ENCODE measurements at places on chromosomes 2 and 18. TPM values are rescaled to one million over a fixed set of nuclear protein-coding genes. Genes with fewer than 3 reads are reported as not detected.

Gene RPRM
- not detected for total RNA-seq

Gene BCL11A
- total RNA-seq: 0.05 TPM

DNA sequence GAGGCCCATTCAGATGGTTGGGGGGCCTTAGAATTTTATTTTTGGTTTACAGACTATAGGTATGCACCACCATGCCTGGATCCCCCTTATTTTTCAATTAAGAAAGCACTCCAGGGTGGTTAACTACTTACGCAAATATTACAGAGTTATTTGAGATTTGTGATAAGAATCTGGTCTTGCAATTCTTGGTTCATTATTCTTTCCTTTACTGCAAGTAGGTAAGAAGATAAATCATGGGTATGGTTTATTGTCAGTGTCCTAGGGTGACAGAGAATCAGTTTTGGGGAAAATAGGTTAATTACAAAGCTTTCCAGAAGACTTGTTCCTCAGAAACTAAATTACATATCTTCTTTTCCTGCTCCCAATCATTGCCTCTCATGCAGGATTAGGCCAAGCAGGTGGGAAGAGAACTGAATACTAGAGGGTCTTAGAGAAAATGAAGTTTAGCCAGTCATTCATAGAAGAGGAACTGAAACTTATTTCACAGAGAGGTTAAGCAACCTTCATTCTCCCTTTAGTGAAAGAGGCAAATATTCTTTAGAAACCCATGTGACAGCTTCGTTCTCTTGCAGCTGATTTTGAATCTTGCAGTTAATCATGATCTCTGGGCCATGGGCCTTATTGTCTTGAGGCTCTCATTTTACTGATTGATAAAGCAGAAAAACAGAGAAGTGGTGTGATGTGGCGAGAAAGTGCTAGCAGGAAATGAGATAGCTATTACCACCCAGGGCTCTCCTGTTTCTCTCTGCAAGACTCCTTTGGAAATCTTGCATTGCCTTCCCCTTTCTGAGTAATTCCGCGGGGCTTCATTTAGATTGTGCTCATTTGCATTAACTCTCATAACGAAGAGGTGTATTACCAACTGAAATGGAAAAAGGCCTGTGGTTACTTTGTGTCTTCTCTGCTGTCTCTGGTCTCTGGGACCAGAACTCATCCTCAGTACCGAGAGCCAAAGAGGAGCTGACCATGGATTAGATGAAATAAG is 44.8 kb upstream of the ARHGAP25 start:
- no peak for DNase-seq

- no peak for DNase-seq
These were observed 1047.8 kb downstream of the SOCS6 start for GRCh38 chr18:71336576-71337210.

- DNase-seq: no peak
These were observed 56.0 kb upstream of the DSG1 start for GRCh38 chr18:31261792-31262582.

- no peak for DNase-seq
These were observed 2030.8 kb downstream of the SUCLG1 start for GRCh38 chr2:82428251-82428650.

DNA sequence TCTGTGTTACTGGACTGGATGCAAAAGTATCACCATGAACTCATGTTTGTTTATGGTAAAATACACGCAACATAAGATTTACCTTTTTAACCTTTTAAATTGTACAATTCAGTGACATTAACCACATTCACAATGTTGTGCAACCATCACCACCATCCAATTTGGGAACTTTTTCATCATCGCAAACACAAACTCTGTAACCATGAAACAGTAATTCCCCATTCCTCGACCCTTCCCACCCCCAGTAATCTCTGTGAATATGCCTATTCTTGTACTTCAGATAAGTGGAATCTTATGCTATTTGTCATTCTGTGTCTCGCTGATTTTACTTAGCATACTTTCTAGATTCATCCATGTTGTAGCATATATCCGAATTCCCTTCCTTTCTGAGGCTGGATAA is 31.1 kb upstream of the EPAS1 start:
- DNase-seq: no peak

GRCh38 chr2:54635554-54636152 is 87.8 kb upstream of the EML6 start:
- DNase-seq: no peak

GRCh38 chr18:35038029-35038428 is 3.2 kb upstream of the MAPRE2 start:
- no peak for DNase-seq

DNA sequence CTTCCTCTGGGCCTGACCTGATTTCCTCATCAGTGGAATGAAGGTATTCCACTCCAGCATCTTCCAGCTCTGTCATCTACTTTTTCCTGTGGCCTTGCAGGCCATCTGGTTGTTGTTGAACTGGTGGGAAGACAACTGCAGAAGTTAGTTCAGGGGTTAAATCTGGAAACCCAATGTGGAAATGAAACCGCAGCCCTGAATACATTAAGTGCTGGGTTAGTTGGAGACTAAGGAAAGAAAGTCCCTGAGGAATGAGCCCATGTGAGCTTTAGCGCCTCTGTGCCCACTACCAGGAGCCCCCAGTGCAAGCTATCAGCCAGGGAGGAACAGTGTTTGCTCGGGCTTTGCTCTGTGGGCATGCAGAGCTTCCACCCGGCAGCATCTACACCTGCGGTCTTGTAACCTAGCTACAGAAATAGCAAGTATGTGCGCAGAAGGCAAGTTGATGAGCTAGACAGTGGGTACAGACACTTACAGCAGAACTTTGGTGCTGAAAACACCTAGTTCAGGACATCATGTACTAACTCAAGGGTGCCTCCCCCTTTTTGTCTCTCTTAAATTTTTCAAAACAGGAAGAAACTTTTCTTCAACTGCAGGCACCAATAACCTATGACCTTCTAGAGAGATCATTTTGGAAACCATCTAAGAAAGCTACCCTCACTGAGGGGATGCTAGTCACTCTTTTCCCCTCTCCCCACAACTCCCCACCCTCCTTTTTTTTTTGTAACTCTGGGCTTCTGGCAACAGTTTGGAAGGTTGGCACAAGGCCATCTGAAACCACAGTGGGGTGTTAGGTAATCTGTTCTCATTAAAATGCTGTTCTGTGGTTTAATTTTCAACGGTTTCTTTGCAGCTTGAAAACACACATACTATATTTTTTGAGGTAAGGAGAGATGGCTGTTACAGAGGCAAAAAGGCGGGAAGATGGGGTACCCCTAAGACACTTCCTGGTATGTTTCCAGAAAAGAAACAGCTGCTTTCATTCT is 18.3 kb upstream of the CXCR4 start:
- peak; percentile 69 for DNase-seq

DNA sequence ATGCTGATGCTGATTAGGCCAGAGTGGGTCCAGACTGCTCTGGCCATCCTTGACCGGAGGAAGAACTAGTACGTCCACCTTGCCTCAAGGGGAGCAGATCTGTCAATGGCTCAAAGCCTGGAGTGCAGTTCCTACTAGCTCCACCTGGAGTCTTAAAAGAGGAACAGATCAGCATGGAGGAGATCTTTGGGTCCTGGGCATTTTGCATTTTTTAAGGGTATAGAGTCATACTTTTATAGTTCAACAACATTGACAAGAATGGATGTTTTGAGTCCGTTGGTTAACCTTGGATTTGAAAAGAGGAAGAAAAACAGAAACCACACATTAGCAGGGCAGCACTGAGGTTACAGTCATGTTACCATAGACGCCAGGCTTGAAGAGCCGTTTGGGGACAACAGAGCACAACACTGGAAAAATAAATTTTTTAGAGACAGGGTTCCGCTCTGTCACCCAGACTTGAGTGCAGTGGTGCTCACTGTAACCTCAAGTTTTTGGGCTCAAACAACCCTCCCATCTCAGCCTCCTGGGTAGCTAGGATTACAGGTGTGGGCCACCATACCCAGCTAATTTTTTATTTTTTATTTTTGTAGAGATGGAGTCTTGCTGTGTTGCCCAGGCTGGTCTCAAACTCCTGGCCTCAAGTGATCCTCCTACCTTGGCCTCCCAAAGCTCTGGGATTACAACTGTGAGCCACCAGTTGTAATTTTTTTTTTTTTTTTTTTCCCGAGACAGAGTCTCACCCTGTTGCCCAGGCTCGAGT is 78.5 kb downstream of the PRKCE start:
- DNase-seq: no peak

GRCh38 chr18:70299393-70299792 is 10.5 kb downstream of the SOCS6 start:
- no peak for DNase-seq

- DNase-seq: peak; percentile 66
These were observed at the start of gene SPRED2 for GRCh38 chr2:65432227-65433190. SPRED2 (minus strand) TSS chr2:65432599; CDS start chr2:65431987, 612 bp downstream.

Gene AQP4
- not detected for total RNA-seq

Gene EML6
- total RNA-seq: 0.30 TPM

- DNase-seq: no peak
These were observed 63.6 kb downstream of the FEZ2 start for GRCh38 chr2:36534275-36534799.

Gene SLC14A1
- total RNA-seq: 0.54 TPM

Gene PDE11A
- not detected for total RNA-seq

DNA sequence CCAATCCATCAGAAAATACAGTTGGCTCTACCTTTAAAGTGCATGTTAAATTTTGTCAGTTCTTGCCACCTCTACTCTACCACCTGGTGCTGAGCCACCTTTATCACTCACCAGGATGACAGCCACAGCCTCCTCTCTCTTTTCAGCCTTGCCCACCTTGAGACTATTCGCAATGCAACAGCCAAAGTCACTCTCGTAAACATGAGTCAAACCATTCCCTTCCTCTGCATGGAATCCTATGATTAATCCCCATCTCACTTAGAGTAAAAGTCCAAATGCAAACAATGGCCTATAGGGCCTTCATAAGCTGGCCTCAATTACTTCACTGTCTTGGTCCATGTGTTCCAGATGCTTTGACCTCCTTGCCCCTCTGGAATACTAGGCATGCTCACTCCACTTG is 5.8 kb upstream of the OSBPL6 start:
- no peak for DNase-seq

GRCh38 chr2:36172824-36173223 is 182.8 kb upstream of the CRIM1 start:
- DNase-seq: no peak

DNA sequence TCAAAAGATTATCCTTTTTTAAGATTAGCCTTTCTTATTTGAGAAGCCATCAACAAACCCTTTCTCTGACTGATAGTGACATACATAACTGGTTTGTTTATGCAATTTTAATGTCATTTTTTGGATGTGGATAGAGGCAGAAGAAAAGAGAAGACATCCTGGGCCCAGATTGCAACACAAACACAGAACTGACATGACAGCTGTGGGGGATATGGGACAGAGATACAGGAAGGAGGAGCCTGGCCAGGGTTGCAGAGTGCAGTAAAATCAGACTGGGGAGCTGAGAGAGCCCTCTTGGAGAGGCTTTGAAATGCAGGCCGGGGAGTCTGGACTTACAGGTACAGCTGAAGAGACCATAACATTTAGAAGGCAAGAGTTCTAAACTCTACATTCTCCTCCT is 65.1 kb downstream of the SIGLEC15 start:
- DNase-seq: no peak

GRCh38 chr2:33316328-33316727 is 160.1 kb upstream of the RASGRP3 start:
- no peak for DNase-seq

Gene SOCS6
- 1.7 TPM for total RNA-seq

- peak; percentile 56 for DNase-seq
These were observed 5.3 kb upstream of the NEU4 start for GRCh38 chr2:241803387-241804325.

Gene CDK15
- not detected for total RNA-seq

Gene HEATR5B
- 21.1 TPM for total RNA-seq

DNA sequence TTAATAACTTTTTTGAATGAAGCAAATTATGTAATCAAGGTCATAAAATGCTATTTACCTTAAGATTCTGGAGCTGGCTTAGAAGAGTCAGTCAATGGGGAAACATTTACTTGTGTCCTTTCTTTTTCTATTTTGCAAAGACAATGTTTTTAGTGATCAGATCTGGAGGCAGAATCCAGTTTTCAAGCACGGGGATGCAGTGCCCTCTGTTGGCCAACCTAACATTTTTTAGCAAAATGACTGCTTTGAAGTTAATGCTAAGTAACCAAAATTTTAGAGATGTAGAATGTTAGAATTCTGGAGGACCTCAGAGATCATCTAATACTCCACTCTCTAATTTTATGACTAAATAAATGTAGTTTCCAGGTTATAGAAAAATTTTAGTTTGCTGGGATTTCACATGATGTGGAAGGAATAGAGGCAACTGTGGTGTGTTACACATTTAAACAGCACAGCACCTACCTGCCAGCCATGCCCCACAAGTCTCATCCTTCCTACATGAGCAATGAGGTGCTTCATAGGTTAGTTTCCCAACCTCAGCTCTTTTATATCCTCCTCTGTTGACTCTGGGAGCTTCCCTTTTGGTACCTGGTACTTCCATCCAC is 23.6 kb upstream of the SLC9A4 start:
- DNase-seq: no peak

GRCh38 chr2:232761301-232761907 is 15.0 kb downstream of the KCNJ13 start:
- no peak for DNase-seq

Gene RUFY4
- total RNA-seq: 5.1 TPM

Gene CD207
- not detected for total RNA-seq

GRCh38 chr2:86293612-86294011 is 43.8 kb downstream of the REEP1 start:
- DNase-seq: no peak

- no peak for DNase-seq
These were observed 89.5 kb downstream of the CERS6 start for GRCh38 chr2:168545439-168546082.

DNA sequence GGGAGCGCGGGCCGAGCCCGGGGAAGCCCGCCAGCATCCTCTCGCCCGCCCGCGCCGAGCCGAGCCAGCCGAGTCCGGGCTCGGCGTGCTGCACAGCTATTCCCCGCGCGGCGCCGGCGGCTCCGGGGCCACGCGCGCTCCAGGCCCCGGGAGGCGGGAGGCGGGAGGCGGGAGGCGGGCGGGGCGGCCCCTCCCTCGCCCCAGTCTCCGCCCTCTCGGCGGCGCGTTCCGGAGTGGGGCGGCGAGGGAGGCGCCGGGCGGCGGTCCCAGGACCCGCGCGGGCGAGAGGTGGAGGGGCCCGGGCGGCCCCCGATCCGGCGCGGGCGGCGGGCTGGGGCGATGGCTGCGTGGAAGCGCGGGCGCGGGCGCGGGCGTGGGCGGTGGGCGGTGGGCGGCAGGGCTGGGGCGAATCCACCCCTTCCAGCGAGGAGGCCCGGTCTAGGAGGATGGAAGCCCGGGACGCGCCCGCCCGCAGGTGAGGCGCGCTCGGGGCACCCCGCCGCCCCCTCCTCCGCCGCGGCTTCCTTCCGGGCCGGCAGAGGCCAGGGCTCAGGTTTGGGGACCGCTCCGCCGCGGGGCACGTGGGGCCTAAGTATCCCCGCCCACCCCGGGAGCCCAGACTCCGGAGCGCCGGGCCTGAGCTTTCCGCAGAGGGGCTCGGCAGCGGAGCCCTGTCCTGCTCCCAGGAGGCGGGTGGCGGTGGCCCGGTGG is at the start of gene ADCY3:
Gene ADCY3, minus strand, starts transcription at position 140 of the 711 bp plus-strand sequence. CDS start 1,250 bp downstream, outside the sequence.
- DNase-seq: peak; percentile 62

- peak; percentile 45 for DNase-seq
These were observed 916 bp downstream of the TNFRSF11A start for GRCh38 chr18:62325806-62326645.

GRCh38 chr2:96241900-96242611 is 23.7 kb downstream of the TMEM127 start:
- peak; percentile 71 for DNase-seq

- DNase-seq: no peak
These were observed 33.9 kb upstream of the BMP10 start for GRCh38 chr2:68905116-68905515.

- no peak for DNase-seq
These were observed 256.0 kb downstream of the KIAA1328 start for GRCh38 chr18:37084912-37085311.

Gene GPR45
- total RNA-seq: not detected

Gene HOXD11
- not detected for total RNA-seq

GRCh38 chr2:129812071-129812470 is 167.4 kb upstream of the RAB6C start:
- peak; percentile 11 for DNase-seq
